ENCODE measurements at places on chromosomes 2 and 18.

DNA sequence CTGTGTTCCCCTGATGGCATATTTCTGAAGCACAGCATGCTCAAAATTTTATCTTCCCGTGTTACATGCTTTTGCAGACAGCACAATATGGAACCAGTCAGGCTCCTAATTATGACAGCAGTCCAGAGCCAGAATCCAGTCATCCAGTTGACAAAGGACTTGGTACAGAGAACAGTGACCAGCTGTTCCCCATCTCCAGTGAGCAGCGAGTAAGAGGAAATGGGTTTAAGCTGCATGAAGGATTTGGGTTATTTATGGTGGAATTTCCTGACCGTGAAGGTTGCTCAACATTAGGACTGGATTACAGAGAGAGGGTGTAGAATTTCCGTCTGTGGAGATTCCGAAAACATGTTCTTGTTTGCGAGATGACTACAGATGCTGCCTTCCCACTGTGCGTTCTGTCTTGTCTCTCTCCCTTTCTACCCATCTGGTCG, 24.4 kb downstream of the SGPP2 start:
- no peak for DNase-seq

GRCh38 chr2:136362676-136363390, 244.9 kb upstream of the CXCR4 start:
- no peak for DNase-seq

DNA sequence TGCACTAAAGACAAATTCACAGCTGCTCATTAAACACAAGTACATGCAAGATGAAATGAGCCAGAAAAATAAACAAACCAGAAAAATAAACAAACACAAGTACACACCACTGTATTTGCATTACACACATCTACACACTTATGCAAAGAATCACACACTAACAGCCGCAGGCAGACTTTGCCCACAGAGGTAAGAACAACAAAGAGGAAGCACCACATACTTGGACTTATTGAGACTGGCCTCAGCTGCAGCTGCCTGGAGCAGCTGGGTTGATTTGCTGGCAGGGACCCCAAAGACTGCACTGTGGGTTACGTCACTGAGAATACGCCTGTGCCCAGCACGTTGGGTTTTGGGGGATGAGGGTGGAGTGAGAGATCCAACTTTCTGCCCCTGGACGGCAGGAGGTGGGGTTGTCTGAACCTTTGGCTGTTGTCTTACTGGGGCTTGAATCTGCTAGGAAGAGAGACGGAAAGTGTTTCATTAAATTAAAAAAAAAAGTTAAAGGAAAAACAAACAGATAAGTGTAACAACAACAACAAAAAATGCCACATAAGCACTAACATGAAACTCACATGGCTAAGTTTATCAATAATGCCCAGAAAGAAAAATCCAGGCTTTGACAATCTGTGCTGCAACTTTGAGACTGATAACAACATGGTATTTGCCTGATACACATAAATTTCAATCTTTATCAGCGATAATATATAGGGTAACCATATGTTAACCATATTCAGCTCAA, 71.9 kb upstream of the NFU1 start:
- no peak for DNase-seq

- DNase-seq: no peak
Observed at GRCh38 chr2:148922062-148922461, 47.0 kb downstream of the KIF5C start.

- DNase-seq: no peak
Observed at GRCh38 chr2:96103761-96104486, 12.4 kb downstream of the ADRA2B start.

DNA sequence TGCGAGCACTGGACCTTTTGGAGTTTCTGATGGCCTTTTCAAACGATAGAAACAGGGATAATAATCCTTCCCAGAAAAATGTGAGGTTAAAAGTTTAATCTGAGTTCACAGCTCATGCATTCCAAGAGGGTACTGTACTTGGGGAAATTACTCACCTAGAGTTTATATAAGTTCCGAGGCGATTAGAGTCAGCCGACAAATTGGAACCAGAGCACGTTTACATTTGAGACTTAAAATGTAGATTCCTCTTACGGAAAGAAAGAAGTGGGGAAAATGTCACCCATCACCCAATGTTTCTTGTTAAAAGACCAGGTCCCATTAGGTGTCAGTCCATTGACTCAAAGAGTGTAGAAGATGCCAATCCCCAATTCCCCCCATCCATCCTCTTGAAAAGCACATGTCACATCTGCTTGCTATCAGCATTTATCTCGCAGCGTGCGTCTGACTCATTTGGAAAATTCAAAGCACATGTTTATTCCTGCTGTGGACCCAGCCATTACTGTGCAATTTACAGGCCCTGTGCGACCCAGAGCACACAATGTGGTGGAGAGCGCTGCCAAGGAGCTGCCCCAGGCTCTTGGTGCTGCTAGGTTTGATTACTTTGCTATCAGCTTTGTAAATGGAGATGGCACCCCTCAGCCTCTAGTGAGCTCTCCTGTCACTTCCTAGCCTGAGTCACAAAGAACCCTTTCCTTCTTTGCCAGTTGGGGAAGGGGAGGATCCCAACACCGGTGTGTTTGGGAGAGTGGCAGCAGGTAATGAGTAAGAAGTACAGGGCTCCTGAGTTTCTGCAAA, 104.8 kb downstream of the COLEC12 start:
- DNase-seq: no peak

- DNase-seq: no peak
Observed at GRCh38 chr2:186328838-186329237, 157.2 kb upstream of the ZC3H15 start.

DNA sequence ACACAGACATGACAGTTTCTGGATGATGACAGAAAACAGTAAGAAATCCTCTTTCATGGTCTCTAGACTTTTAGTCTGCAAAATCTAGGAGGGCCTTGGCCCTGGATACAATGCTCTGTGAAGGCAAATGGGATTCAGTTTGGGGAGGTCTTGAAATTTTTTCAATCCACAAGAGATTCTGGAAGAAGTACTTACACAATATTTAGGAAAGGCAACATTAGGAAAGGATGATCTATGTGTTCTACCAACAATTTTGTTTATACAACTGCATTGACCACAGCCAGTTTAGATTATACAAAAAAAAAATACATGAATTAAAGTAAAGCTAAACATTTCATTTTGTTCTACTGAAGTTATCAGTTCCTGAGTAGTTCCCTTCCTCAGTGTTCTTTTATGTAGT, 208.0 kb downstream of the SRBD1 start:
- DNase-seq: no peak

- DNase-seq: no peak
Observed at GRCh38 chr2:19295998-19296502, 62.4 kb downstream of the OSR1 start.

DNA sequence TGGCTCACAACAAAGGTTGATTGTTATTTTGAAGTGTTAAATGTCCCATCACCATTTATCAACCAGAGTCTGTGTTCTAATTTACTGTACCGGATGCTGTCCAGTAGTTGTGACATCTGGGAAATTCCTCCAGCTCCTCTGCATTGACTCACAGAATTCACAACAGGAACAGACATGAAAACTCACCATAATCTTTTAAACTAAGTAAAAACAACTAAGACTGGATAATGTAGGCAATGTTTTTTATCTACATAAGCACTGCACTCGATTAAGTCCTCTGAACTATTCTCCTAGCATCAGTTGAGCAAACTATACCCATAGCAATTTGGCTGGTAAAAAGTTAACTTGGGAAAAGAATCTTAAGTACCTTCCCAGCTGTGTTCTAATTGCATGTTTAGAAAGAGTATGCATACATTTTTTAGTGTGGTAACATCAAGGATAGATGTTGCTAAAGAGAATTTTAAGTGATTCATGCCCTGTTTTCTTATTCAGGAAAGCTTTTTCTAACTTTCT, 42.9 kb upstream of the MYO1B start:
- no peak for DNase-seq

GRCh38 chr2:188333751-188334524, 42.3 kb downstream of the GULP1 start:
- DNase-seq: peak; percentile 90

DNA sequence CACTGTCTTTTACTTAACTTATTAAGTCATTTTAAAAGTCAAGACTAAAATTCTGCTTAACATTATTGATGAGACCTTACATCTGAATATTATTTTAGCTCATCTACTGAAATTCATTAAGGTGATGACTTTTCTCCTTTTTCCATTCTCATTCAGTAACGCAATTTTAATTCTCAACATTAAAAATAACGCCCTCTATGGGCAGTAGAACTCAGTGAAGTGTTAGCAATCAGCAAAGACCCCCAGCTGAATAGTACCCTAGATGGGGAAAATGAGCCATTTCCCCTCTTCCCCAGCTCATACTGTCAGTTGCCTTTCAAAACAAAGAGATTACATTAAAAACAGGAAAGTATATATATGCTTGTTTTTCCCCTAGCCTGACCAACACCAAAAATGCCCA, 203.3 kb downstream of the NR4A2 start:
- DNase-seq: no peak

DNA sequence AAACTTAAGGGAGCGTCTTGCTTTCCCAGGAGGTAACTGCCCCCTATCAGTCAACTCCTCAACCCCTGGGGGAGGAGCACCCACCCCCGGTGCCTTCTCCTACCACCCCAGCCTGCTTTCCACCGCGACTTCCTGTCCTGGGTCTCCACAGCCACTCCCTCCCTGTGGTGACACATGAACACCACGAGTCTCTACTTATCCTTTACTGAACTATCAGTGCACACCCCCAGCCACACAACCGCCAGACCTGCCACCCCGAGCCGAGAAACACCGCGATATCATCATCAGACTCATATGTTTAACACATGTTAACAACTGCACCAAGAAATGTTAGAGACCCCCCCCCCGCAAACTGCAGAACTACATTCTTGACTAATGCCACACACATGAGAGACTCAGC, 43.3 kb downstream of the LONRF2 start:
- DNase-seq: no peak

- DNase-seq: no peak
Observed at GRCh38 chr2:239078128-239078924, 230.4 kb downstream of the TWIST2 start.

- no peak for DNase-seq
Observed at GRCh38 chr18:79695269-79695668, 15.7 kb downstream of the CTDP1 start.

- no peak for DNase-seq
Observed at GRCh38 chr18:3384664-3385563, 65.1 kb upstream of the TGIF1 start.

GRCh38 chr18:6917072-6917471, 187.6 kb downstream of the ARHGAP28 start:
- no peak for DNase-seq

GRCh38 chr18:6363216-6363615, 51.5 kb downstream of the L3MBTL4 start:
- no peak for DNase-seq

DNA sequence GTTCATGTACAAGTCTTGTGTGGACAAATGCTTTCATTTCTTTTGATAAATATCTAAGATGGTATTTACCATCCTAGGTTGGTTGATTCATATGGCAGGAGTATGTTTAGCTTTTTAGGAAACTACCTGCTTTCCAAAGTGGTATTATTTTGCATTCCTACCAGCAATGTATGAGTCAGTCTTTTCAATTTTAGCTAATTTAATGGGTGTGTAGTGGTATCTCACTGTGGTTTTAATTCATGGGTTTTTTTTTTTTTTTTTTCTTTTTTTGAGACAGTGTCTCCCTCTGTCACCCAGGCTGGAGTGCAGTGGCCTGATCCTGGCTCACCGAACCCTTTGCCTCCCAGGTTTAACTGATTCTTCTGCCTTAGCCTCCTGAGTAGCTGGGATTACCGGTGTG, 4.2 kb downstream of the ZNF512 start:
- DNase-seq: no peak

- no peak for DNase-seq
Observed at GRCh38 chr2:8408560-8409460, 273.0 kb upstream of the ID2 start.

DNA sequence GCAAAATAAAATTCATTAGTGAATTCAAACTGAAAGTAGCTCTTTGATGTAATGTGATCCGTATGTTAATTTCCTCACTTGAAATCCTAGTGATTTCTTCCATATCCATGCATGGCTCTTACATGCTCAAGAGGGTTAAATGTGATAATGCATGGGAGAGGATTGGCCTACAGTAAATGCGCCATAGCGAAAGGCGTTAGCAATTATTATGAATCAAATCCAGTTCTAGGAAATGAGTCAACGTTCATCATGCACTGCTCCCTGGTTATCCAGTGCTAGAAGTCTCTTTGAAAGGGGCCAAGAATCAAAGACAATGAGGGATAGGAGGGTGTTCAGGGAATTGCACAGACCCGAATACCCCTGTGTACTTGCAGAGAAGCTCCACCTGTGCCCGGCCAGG, 101.4 kb upstream of the RASGRP3 start:
- DNase-seq: no peak

DNA sequence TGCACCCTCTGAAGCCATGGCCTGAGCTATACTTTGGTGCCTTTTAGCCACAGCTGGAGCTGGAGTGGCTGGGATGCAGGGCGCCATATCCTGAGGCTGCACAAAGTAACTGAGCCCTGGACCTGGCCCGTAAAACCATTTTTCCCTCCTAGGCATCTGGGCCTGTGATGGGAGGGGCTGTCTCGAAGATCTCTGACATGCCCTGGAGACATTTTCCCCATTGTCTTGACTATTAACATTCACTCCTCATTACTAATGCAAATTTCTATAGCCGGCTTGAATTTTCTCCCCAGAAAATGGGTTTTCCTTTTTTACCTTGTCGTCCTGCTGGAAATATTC, 15.4 kb downstream of the TAF1B start:
- DNase-seq: no peak

- no peak for DNase-seq
Observed at GRCh38 chr2:200577027-200577426, 8.8 kb upstream of the AOX1 start.

DNA sequence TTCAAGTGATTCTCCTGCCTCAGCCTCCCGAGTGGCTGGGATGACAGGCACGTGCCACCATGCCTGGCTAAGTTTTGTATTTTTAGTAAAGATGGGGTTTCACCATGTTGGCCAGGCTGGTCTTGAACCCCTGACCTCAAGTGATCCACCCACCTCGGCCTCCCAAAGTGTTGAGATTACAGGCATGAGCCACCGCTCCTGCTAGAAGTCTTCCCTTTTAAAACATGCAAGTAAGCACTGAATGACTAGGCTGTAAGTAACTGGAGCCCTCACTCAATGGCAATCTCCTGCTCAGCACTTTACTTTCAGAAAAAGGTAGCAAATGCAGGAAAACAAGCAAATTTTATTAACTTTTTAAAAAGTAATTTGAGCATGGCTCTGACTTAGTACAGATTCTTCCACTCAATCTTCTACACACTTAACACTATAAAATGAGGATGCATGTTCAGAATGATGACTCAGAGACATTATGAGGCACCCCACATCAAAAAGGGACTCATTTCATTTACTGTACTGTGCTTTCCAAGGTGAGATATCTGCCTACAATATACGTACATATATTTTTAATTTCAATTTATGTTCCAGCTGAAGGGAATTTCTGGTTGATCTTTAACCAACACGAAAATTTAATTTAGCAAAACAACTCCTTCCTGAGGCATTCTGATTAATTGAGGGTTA, 6.6 kb upstream of the NCK2 start:
- DNase-seq: no peak

DNA sequence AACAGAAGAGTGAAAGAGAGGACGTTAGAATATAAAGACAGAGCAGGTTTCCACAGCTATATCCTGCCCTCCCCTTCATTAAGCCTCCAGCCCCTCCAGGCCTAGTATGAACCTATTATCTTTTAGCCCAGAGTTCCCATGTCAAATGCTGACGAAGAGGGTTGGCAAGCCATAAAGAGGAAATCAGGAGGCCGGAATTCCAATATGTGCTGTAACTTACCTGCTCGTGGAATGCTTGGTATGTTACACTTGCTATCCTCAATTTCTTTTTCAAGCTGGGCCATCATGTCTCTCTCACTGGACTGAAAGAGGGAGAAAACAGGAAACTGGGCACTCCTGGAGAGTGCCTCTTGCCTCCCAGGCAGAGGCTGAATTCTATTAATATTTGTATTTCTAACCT, 264.1 kb downstream of the TRIB2 start:
- no peak for DNase-seq
